HS-5 (cell line): ENCODE measurements at places on chromosomes 4 and X.

DNA sequence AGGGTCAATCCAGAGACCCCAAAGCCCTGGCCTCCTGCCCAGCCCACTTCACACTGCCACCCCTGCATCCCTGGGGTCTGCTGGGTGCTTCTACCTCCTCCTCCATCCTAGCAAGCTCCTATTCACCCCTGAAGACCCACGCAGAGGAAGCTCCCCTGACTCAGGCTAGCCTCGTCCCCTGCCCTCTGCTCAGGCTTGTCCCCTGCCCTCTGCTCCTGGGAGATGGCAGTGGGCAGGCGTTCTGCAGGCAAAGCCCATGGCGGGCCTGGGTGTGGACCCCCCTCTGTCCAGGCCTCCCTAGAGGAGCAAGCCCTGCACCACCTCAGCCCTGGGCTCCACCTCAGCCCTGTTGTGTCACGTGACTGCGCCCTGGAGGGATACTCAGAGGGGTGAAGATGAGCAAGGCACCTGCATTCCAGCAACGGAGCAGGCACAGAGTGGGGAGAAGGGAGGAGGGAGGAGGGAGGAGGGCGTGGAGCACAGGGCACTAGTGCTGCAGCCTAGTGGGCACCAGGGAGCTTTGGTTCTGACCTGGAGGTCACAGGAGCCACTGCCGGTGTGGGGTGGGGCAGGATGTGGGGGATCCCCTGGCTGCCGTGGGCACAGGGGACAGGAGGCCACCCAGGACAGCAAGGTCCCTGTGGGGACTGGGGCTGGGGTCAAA, 27.6 kb upstream of the FGFR3 start:
- no peak for DNase-seq

GRCh38 chrX:150018931-150019361, 80.7 kb upstream of the EOLA2 start:
- DNase-seq = no peak

DNA sequence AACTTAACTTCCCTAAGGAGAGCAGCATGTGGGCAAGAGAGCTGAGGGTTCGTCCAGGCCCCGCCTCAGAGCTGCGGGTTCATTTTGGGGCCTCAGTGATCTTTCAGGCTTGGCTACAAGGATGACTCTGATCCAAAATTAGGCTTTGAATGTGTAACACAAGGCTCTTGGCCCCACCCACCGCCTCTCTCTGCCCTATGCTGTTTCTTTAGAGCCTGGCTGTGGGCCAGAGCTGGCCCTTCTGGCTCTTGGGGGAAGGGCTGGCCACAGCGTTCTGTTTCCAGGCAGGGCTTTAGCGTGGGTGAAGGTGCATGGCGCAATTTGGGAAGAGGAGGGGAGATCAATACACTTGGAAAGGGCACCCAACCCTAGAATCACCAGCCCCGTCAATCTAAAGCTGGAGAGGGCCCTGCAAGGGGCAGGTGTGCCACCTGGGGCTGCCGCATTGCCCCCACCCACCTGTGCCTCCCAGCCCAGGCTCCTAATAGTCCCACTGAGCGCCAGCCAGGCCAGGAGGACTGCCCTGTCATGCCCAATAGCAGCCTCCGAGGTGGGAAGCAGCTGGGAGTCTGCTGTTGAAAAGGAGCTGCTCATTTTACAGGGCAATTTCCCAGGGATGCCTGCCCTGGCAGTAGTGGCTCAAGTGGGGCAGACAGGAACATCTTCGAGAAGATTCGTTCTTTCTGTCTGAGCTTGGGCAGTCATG, 84.5 kb upstream of the MAML3 start:
- DNase-seq = no peak

GRCh38 chr4:146113171-146113570, 62.3 kb upstream of the LSM6 start:
- no peak for DNase-seq

DNA sequence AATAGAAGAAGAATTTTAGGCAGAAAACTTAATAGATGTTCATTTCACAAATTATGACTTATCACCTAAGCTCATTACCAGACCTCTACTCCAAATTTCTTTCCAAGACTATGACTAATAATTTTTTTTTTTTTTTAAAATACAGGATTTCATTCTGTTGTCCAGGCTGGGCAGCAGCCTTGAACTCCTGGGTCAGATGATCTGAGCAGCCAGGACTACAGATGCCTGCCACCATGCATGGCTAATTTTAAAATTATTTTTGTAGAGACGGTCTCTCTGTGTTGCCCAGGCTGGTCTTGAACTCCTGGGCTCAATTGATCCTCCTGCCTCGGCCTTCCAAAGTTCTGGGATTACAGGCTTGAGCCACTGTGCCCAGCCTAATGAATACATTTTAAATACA, 119.2 kb downstream of the ARHGAP10 start:
- DNase-seq = no peak

GRCh38 chr4:81723927-81724587, 252.3 kb upstream of the RASGEF1B start:
- DNase-seq = no peak

- no peak for DNase-seq
Observed at GRCh38 chr4:178142724-178143123, 700.5 kb upstream of the AGA start.

- DNase-seq = no peak
Observed at GRCh38 chr4:82562564-82562854, 721 bp upstream of the TMEM150C start.

GRCh38 chrX:65508851-65509250, 25.7 kb downstream of the LAS1L start:
- DNase-seq = no peak

- no peak for DNase-seq
Observed at GRCh38 chr4:4673070-4673469, 131.2 kb upstream of the STX18 start.

- DNase-seq = no peak
Observed at GRCh38 chrX:8254401-8254800, 83.3 kb upstream of the VCX2 start.

DNA sequence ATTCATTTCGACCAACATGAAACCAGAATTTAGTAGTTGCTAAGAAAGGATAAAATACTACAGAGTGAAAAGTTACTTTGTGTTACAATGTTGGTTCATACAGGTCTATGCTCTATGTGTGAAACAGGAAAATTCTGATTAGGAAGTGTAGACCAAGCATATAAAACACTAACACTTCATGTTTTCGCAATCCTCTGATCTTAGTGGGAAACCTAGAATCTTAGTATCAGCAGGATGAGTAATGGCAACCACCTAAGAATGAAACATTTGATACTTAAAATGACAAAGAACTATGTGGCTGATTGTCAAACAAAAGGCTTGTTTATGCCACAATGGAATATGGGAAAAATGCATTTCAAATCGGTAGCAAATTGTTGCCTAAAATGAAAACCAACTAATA, 116.1 kb downstream of the AMMECR1 start:
- no peak for DNase-seq

GRCh38 chr4:3250438-3250955, 1.5 kb downstream of the MSANTD1 start:
- DNase-seq = no peak

- DNase-seq = no peak
Observed at GRCh38 chrX:20412871-20413486, 146.3 kb upstream of the RPS6KA3 start.

- no peak for DNase-seq
Observed at GRCh38 chrX:31384471-31384870, 312.6 kb upstream of the FTHL17 start.

DNA sequence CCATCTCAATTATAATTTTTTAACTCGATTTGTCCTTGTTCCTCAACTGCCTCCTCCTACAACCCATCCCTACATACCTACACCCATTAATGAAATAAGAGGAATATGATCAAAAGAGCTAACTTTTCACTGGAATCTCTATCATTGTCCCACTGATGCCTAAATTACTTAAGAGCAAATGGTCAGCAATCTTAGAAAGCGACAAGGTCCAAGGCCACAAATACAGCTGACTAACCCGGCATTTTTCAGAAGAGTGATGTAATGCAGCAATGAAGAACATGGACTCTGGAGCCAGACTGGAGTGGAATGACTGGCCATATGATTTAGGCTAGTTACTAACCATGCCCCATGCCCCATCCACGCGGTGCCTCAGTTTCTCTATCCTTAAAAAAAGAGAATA, 56.2 kb downstream of the PPA2 start:
- DNase-seq = no peak

- DNase-seq = no peak
Observed at GRCh38 chrX:14496674-14497073, 32.7 kb upstream of the GLRA2 start.

GRCh38 chr4:35695003-35695402, 549.3 kb downstream of the ARAP2 start:
- DNase-seq = no peak

DNA sequence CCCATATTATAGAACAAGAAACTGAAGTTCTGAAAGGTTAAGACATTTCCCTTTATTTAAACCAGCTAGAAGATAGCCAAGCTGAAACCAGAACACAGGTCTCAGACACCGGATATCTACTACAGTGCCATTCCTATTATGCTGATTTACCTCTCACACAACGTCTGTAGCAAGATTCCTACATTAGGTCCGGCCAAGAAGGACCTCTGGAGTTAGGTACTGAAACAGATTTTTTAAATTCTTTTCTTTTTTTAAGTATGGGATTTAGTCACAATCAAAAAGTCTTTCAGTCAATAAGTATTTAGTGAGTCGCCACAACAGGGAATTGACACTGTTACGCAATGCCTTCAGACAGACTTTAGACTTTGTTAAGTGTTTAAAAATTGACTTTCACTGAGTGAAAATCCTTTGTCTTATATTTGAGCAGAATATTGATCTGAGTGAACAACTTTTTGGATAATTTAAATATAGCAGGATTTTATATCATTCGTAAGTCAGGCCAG, 26.5 kb upstream of the SPANXN4 start:
- no peak for DNase-seq

- peak; percentile 54 for DNase-seq
Observed at GRCh38 chr4:149344436-149344835, 471.2 kb downstream of the IQCM start.

GRCh38 chr4:92421920-92422319, 118.2 kb downstream of the GRID2 start:
- no peak for DNase-seq

GRCh38 chr4:76703123-76703490, 194.8 kb downstream of the SOWAHB start:
- no peak for DNase-seq

GRCh38 chr4:14841801-14842768, 160.2 kb upstream of the CPEB2 start:
- DNase-seq = peak; percentile 14

- peak; percentile 2 for DNase-seq
Observed at GRCh38 chrX:28586981-28587551, at the start of gene IL1RAPL1. TSS of gene IL1RAPL1 (plus strand) at chrX:28587446.

- no peak for DNase-seq
Observed at GRCh38 chrX:133645256-133645655, 230.0 kb upstream of the GPC4 start.

DNA sequence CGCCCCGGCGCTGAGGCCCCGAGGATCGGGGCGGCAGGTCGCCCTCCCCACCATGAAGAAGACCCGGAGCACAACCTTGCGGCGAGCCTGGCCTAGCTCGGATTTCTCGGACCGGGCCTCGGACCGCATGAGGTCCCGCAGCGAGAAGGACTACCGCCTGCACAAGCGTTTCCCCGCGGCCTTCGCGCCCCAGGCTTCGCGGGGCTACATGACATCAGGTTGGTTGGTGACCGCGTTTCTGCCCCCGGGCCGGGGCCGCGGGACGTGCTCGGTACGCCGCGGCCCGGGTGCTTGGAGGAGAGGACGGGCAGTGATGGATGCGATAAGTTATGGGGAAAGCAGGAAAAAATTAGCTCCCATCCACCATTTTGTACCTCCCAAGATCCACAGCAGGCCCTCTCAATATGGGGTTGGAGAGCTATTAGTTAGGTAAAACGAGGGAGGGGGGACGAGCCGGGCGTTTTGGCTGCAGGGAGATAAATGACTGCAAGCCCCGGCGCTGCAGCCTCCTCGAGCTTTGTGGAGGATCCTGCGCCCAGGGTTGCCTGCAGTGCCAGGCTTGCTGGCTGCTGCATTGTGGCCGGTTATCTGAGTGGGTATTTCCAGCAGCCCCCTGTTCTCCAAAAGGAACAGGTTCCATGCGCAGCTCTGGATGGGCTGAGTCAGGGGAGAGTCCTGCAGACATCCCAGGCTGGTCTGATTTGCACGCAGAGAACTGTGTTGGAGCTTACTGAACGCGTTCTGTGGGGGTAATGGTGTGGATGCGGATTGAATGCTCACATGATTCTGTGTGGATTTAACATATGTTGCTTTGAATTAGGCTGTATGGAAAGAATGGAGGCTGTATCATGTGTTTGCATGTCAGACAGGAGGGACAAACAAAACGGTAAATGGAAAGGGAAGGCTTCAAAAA, 1.9 kb downstream of the STOX2 start:
- no peak for DNase-seq

GRCh38 chr4:150178161-150178560, 99.9 kb downstream of the DCLK2 start:
- no peak for DNase-seq

- no peak for DNase-seq
Observed at GRCh38 chr4:184471881-184472613, 2.3 kb downstream of the IRF2 start.

DNA sequence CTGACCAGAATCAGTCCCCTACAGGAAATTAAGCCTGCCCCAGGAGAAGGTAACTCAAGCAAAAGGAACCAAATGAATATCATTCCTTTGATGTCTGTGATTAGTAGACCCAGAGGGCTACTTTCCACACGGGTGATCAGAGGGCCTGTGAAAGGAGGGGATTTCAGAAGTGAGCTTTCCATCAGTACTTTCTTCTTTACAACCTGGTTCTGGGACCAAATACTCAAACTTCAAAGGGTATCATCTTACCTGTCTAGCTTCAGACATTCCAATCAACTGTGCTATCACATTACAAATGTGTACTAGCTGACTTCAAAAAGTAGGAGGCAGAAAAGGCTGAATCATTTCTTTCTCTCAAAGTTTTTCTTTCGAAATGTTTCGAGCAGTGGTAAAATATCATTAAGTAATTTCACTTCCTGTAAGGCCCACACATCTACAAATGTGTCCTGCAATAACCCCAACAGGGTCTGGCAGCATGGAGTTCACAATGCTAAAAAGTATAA, 23.9 kb downstream of the ACSL4 start:
- DNase-seq = no peak

- DNase-seq = no peak
Observed at GRCh38 chrX:100076031-100076430, 334.0 kb downstream of the PCDH19 start.

- DNase-seq = no peak
Observed at GRCh38 chrX:68721546-68721945, 74.1 kb downstream of the STARD8 start.

GRCh38 chr4:39655876-39656275, 17.2 kb upstream of the SMIM14 start:
- DNase-seq = no peak

DNA sequence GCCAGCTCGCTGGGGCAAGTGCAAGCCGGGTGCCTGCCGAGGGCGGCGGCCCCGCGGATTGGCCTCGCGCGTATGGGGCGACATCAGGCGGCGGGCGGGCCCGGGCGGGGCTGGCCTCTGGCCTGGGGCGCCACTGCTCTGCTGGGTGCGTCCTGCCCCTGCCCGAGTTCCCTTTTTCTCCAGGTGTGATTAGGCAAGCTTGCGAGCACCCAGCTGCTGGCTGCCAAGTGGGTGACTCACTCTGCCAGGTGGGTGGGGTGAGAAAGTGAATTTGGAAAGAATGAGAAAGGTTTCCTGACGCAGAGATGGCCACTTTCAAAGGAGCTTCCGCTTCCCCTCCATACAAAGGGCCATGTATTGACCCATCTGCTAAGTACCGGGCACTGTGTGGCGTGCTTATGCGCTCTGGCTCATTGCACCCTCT, 32.5 kb downstream of the FGFBP1 start:
- no peak for DNase-seq
